ENCODE measurements at places on chromosomes 7 and 10.

DNA sequence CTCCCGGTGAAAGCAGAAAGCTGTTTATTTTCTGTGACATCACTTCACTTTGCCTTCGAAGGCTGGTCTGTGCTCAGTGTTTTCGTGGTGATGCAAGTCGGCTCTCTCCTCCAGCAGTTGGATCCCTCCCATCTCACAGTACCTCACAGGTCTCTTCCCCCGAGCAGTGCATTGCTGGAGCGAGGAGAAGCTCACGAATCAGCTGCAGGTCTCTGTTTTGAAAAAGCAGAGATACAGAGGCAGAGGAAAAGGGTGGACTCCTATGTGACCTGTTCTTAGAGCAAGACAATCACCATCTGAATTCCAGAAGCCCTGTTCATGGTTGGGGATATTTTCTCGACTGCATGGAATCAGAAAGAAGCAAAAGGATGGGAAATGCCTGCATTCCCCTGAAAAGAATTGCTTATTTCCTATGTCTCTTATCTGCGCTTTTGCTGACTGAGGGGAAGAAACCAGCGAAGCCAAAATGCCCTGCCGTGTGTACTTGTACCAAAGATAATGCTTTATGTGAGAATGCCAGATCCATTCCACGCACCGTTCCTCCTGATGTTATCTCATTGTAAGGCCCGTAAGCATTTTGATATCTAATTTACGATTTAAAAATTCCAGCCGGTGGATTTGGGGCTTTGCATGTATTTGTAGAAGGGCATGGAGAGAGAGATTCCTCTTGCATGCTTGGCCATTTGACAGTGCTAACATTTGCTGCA lies at the start of gene LGI1:
TSS of gene LGI1 (plus strand) at position 136 of the 707 bp plus-strand sequence. CDS start at position 345, 209 bp downstream.
- no peak for DNase-seq

GRCh38 chr10:58691528-58691927 lies 178.9 kb downstream of the BICC1 start:
- no peak for DNase-seq

DNA sequence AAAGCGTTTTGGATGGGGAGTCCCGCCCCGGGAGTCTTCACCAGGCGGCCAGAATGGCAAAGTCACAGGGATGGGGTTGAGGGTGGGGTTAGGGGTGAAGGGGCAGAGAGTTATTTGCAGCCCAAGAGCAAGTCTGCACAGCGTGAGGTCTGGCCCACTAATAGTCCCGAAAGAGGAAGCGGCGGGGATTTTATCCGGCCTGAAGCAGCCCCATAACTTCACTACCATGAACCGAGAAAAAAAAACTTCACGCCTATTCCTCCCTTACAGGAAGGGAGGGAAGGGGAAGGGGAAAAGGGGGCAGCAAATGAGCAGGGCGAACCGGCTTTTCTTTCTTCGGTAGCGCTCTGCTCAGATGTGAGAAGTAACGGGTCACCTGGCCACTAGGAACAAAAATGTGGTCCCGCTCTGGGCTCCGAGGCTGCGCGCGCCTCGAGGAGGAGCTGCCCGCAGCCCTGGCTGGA lies 712 bp downstream of the ITPRIP start:
- DNase-seq = no peak

- DNase-seq = no peak
Measured at GRCh38 chr10:34003561-34003960, 669.1 kb upstream of the NRP1 start.
